ENCODE measurements at places on chromosomes 1 and 21. TPM values are rescaled to one million over a fixed set of nuclear protein-coding genes. Genes with fewer than 3 reads are reported as not detected.

DNA sequence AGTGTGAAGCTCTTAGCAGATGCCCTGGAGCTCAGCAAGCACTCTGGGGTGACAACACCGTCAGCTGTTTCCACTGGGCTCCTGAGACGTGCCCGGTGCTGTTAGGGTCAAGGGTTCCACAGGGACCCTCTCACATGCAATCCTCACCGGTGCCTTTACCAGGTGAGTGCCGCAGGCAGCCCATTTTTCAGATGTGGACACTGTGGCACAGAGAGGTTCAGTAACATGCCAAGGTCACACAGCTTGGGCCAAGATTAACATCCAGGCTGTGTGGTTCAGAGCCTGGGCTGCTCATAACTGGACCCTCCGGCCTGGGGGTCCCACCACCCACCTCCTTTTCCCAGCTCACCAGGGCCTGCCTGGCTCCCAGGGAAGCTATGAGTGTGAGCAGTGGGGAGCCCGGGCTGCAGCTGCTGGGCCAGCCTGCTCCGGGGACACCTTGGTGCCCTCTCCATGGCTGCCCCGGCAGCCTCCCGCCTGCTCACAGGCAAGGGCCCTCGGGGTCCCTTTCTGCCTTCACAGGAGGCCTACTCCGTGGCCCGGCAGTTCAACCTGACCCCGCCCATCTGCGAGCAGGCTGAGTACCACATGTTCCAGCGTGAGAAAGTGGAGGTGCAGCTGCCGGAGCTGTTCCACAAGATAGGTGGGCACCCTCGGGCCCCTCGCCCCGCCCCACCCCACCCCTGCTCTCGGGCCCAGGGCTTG is 49.3 kb downstream of the KCNAB2 start:
- DNase-seq, result no peak

VCAM1 gene
- 0.41 TPM for total RNA-seq

DNA sequence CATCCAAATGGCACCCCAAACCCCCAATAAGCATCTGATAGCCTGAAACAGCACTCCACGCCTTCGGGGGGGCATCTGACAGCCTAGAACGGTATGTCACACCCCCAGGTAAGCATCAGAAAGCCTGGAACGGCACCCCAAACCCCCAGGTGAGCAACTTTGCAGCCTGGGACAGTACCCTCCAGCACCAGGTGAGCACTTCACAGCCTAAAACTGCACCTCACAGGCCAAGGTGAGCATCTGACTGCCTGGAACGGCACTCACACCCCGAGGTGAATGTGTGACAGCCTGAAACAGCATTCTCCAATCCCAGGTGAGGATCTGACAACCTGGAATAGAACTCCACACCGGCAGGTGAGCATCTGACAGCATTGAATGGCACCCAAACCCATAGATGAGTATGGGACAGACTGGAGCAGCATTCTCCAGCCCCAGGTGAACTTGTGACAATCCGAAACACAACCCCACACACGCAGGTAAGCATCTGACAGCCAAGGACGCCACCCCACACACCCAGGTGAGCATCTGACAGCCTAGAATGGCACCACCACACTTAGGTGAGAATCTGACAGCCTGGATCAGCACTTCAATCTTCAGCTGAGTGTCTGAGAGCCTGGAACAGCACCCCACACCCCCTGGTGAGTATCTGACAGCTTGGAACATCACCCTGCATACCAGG is 18.3 kb upstream of the MMEL1 start:
- DNase-seq, result no peak

VSIG8 gene
- not detected for total RNA-seq

ZNF678 gene
- 13.0 TPM for total RNA-seq

DNA sequence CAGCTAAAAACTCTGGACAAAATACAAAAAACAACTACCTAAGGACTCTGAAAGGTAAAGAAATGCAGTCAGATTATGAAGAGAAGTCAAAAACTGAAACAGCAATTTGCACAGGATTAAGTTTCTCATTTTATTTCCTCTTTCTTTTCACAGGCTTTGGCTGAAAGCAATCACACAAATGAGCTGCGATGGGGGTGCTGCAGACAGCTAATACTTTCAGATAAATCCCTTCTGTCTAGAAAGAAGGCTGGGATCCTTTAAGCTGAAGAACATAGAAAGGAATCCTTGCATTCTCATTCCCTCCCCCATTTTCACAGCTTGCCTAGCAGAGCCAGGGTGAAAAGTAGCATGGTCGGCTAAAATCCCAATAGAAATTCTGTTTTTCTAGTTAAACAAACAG is 32.0 kb upstream of the PRDX6 start:
- DNase-seq, result no peak

S100A7A gene
- not detected for total RNA-seq

- no peak for DNase-seq
These were observed 32.8 kb downstream of the PADI6 start for GRCh38 chr1:17404820-17405219.

- peak; percentile 75 for DNase-seq
These were observed 698 bp downstream of the MOV10 start for GRCh38 chr1:112674986-112675727.

DNA sequence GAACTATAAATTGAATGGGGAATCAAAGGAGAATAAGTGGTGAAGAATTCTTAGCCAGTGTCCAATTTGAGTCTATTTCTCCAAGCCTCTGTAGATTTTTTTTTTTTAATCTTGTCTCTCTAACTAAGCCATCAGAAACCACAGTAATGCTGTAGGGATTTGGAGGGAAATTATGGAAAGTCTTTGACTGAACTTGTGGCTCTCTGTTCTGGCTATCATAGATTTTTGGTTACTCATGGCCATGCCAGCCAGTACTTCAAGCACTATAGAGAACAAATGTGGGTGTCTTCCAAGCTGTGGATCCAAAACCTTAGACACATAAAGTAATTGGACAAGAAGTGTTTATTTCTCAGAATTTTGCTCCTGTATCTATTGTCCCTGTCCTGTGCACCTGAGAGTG is 147.9 kb downstream of the LRRC40 start:
- no peak for DNase-seq

- no peak for DNase-seq
These were observed 172.7 kb upstream of the ZP4 start for GRCh38 chr1:238063454-238063853.

DNA sequence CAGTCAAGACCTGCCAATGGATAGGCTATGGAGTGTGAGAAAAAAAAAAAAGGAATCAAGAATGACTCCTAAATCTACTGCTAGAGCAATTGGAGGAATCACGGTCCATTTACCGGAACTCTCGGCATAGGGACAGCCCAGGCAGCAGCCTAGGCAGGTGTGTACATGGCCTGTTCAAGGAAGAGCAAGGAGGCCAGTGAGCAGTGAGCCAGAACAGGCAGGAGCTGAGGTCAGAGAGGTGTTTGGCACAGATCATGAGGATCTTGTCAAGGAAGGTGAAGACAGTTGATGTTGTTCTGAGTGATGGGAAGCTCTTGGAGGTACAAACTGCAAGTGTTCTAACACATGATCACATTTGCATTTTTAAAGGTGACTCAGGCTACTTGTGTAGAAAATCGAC is 40.6 kb upstream of the HHAT start:
- no peak for DNase-seq

HES3 gene
- total RNA-seq, result not detected

DNA sequence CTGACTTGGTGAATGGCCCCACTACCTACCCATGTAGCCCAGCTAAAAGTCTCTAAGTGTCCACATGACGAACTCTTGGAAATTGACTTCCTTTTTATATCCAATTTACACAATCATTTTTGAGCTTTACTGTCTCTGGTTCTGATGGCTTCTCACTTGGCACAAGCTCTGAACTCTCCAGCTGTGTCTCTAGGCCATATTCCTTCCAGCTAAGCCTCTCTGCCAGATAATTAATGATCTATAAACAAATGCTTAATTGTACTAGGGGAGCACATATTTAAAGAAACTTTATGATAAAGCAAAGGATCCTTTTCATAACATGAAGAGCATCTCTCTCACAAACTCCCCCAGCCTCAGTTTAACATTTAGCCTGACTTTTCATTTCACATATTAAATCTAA is 16.3 kb upstream of the BEND5 start:
- no peak for DNase-seq

KRTAP7-1 gene
- not detected for total RNA-seq

DAB1 gene
- not detected for total RNA-seq

EVI5 gene
- total RNA-seq, result 30.8 TPM

DNA sequence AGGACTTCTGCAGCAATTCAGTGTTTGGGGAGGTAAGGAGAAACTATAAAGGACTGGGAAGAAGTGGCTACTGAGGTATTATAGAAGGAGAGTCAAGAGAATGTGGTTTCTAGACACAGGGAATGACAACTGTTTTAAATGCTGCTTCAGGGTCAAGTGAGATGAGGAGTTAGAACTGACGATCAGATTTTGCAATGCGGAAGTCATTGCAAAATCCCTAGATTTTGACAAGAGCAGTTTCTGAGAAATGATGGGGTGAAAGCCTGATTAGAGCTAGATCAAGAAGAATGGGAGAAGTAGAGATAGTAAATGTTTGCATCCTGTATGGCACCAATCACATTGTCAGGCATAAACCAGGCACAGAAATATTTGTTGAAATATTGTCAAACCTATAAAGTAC is 4.7 kb upstream of the TSNAX start:
- no peak for DNase-seq

TMCO4 gene
- total RNA-seq, result 19.6 TPM

MASP2 gene
- 0.19 TPM for total RNA-seq

- no peak for DNase-seq
These were observed 8.1 kb upstream of the PLA2G5 start for GRCh38 chr1:20061866-20062265.

GRCh38 chr1:164876398-164877116 is 317.6 kb downstream of the PBX1 start:
- DNase-seq, result no peak

GRCh38 chr1:27527223-27527889 is 37.4 kb upstream of the WASF2 start:
- no peak for DNase-seq

DNA sequence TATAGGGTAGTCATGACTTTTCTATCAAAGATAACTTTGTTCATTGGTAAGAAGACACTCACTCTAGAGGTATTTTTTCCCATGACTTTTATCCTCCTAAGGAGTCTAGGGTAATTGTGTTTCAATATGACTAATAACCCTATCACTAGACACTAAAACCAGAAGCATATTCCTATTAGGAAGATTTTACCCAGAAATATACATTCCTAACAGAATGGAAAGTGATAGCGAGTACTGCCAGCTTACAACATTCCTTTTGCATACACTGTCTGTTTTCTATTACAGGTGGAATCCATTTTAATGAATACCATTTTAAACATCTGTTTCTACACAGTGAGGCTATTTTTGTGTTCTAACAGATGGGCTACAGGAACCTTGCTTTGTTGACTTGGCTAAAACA is 31.4 kb upstream of the C1orf185 start:
- no peak for DNase-seq

GRCh38 chr1:161274874-161275273 is 16.3 kb downstream of the PCP4L1 start:
- DNase-seq, result no peak

DNA sequence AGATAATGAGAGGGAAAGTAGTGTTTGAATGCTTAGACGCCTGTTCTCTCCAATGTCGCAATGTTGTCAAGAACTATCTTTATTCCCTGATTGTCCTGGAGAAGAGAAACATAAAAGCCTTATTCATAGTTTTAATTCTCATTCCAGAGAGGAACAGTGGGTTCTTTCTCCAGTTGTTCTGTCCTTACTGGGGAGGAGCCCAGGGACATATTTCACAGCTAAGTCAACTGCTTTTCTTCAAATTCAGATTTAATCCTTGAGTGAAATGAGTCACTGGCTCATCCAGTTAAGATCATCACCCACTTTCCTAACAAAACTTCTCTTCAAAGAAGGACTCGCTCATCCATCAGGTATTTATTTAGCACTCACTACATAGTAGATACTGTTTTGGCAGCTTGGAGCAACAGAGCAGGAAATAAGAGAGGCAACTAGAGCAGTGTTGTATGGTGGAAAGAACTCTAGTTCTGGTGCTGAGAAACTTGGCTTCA is 365.7 kb upstream of the USP24 start:
- no peak for DNase-seq

ADAMTS4 gene
- 7.7 TPM for total RNA-seq

DNA sequence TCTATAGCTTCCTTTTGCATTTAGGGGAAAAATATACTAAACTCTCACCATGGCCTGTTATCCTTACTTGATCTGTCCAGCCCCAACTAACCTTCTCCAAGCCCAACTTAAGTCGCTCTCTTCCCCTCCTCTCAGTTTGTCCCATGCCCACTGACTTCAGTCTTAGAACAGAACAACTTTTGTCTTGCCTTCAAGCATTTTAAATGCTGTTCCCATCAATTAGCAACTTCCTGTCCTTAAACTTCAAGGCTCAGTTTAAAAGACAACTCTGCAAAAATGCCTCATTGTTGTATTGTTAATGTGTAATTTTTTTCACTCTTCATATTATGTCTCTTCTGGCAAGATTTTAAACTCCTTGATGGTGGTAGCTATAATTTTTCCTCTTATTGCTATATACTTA is 526.9 kb downstream of the NEGR1 start:
- no peak for DNase-seq

- DNase-seq, result no peak
These were observed 4.3 kb upstream of the LCE2B start for GRCh38 chr1:152681616-152682015.

GRCh38 chr1:91161749-91162148 is 139.9 kb upstream of the ZNF644 start:
- DNase-seq, result no peak

DNA sequence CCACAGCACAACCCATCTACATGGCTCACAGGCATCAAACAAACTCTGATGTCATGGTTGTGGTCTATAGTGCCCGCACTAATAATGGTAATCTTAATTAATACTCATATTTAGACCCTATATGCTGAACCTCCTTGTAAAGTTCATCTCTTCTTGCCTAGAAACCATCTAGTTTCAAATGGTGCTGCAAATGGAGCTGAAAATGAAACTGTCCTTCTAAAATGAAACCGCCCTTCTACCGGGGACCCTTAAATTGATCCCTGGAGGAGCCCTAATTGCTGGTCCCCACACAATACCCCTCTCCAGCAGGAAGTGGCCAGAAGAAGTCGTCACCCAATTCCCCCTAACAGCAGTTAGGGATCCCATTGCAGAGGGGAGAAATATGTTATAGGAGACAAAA is 612.6 kb downstream of the MRPL39 start:
- DNase-seq, result no peak

DNA sequence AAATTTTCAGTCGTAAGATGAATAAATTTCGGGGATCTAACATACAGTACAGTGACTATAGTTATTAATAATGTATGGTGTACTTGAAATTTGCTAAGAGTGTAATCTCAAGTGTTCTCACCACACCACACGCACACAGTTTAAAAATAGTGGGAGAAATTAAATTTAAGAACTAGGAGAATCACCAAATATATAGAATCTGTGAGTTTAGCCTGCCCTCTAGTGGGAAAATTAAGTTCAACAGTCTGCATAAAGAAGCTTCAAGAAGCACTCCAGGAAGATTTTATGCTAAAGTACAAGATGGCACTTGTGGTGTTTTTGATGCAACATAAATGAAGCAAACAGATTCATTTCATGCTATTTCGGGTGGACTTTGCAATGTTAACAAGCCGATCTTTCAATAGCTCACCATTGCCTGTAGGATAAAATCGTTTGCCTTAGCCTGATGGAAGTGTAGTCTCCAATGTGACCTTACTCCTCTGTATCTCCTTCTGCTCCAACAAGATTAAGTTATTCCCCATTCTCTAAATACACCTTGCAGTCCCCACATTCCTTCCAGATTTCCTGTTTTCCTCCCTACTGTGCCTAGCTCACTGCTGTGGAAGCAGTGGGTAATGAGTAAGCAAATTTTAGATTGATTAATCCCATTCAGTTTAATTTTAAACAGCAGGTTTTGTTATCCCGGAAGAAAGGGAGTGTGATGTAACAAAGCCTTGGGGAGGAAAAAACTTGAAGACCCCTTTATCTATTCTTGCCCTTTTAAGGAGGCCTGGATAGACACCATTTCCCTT is 8.7 kb upstream of the PIK3C2B start:
- peak; percentile 45 for DNase-seq

GRCh38 chr1:8218351-8219092 is 99.4 kb upstream of the SLC45A1 start:
- no peak for DNase-seq
